ENCODE measurements at places on chromosomes 2 and 18.

DNA sequence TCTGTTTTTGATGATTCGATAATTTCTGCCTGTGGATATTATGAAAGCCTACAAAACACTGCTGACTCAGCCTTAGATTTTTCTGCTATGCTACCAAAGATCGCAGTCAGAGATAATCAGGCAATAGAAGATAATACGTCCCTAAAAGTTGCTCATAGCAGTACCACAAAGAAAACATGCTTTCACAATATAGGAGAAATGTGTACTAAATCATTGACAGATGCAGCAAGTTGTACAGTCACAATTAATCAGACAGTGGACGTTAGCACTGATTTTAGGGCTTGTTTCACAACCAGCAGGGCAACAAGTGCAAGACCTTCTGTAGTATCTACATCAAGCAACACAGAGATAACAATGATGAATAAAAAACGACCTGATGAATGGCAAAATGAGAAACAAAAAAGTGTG is 19.5 kb downstream of the RBM44 start:
- peak; percentile 10 for DNase-seq

- DNase-seq, result no peak
Measured at GRCh38 chr2:40480073-40480472, 28.2 kb upstream of the SLC8A1 start.

DNA sequence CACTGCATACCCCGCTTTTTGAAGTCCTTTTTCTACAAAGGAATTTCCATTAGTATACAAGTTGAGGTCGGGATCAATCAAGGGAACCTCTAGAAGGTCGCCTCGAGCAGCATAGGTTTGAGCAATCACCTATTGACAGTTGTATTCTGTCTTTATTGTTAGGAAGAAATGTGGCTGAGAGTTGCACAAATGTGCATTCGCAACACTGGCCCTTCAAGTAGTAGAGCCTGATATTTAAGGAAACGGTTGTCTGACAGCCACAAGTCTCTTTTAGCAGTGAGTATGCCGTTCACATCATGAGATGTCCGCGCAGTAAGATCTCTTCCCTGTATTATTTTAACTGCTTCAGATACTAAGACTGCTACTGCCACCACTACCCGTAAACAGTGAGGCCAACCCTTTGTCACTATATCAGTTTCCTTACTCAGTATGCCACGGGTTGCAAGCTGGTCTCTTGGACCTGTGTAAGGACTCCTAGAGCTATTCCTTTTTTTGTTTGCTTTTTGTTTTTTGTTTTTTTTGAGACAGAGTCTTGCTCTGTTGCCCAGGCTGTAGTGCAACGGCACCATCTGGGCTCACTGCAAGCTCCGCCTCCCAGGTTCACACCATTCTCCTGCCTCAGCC is 10.0 kb upstream of the STARD7 start:
- DNase-seq, result no peak

- DNase-seq, result no peak
Measured at GRCh38 chr2:111688482-111688881, 195.5 kb downstream of the ANAPC1 start.

GRCh38 chr2:172806996-172807395 is 71.4 kb downstream of the RAPGEF4 start:
- no peak for DNase-seq

DNA sequence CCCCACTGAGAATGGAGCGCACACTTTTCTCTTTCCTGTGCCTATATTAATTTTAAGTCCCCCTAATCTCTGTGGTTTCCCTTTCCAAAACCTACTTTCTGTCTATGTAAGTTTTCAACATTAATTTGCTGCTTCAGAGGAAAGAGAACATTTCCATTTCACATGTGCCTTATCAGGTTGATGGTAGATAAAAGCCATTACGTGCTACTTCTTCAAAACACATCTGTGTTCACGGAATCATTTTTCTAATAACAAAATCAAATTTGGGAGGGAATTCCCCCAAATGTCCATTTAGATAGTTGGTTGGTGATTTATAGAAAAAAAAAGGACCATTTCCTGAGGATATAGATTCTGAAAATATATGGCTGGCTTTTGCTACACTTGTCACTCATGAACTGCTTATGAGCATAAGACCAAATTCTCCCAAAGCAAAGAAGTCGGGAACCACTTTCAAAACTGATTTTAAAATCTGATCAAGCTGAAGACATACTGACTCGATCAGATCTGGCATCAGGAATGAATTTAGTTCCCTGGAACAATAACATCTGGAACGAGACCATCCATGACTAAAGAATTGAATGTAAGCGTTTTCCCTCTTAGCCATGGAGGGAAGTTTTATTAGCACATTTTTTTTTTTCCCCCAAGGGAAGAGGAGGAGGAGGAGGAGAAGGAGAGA is 8.2 kb downstream of the PTGR3 start:
- peak; percentile 28 for DNase-seq

DNA sequence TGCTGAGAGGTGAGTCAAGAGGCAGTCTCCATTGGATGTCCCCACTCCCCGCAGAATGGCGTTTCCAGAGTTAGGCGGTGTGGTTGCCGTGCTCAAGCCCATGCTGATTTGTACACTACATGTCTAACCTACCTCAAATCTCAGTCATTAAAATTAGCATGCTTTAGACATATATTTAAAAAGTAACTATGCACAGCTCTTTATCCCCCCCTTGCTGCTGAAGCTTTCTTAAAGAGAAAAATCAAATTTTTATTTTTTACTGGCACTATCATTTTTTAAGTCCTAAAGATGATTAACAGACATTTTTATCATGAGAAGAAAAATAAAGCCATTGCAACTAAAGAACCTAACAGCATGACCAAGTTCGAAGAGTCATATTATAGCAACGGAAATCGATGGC is 42.9 kb downstream of the BOLA3 start:
- peak; percentile 17 for DNase-seq

DNA sequence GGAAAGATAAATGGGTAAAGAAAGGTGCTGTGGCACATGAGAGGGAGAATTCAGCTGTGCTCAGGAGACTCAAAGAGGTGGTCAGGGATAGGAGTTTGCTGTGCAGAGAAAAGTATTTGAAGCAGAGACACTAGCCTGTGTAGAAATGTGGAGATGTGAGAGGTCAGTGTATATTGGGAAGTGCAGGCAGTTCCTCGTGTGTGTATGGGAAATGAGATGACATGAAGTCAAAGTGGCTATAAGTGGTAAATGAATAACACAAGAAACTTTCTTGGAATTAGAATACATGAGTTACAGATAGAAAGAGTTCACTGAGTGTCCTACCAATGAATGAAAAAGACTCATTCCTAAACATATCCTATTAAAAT is 11.6 kb downstream of the MAP3K20 start:
- no peak for DNase-seq

DNA sequence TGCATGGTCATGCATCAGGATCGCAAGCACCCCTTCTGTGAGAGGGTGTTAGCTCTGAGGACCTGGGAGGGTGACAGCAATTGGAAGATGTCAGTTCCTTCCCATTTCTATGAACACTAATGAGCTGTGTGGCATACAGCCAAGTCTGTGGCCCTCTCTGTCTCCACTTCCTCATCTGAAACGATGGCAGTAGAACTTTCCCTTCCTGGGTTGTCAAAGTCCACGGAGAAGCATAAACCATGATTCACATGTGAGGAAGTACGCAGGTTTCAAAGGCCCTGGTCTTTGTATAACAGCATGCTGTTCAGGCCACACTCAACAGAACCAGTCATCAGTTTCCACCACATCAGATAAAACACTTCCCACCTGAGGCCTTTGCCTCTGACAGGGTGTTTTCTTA is 167.4 kb upstream of the RAB6C start:
- DNase-seq, result no peak

DNA sequence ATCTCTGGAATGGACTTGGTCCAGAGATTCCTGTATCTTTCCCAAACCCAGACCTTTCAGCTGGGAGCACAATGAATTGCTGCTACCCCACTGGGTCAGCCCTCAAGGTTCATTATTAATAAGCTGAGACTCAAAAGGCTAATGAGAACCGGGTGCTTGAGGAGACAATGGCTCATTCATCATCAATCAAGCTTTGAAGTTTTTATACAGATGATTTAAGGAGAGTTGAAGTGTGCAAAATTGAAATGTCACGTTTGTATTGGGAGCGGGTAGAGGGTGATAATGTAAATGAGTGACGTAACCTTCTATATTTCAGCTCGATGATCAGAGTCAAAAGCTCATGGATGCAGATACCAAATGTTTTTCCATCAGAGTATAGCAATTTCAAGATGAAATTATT is 744.9 kb downstream of the ERBB4 start:
- no peak for DNase-seq

DNA sequence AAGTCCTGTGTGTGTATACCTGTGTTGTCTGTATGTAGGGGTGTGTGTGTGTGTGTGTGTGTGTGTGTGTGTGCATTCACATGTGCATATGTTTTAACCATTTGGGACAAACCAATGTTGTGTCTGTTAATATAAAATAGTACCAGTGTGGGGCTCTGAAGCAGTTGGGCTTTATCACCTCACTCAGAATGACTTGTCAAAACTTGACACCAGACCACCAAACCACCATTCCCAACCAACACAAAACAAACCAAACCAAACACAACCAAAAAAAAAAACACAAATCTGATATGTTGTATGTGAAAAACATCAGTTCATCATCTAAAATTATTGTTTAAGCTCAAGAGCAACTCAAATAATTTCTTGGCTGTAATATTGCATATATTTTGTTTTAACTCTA is 42.1 kb downstream of the CALCRL start:
- DNase-seq, result no peak

GRCh38 chr2:120490091-120490798 is 144.3 kb downstream of the INHBB start:
- DNase-seq, result no peak

- DNase-seq, result no peak
Measured at GRCh38 chr18:58988600-58988999, 123.9 kb downstream of the ZNF532 start.

GRCh38 chr18:32454593-32454992 is 16.1 kb downstream of the GAREM1 start:
- no peak for DNase-seq

- DNase-seq, result no peak
Measured at GRCh38 chr2:54077088-54077900, 38.1 kb upstream of the ACYP2 start.

- DNase-seq, result no peak
Measured at GRCh38 chr18:24214913-24215312, 76.1 kb downstream of the CABYR start.

DNA sequence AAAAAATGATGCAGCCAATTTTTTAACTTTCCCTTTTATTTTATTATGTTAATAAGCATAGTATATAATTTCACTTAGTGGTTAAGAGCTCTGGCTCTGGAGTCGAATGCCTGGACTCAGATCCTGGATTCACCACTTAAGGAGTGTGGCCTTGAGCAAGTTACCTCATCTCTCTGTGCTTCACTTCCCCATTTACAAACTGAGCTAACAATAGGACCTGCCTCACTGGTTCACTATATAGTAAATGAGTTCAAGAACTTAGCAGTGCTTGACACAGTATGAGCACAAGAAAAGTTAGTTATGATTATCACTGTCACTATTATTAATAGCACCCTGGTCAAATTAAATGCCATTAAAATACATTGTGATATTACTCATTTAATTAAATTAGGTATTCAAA is 30.6 kb downstream of the SCN3A start:
- no peak for DNase-seq

GRCh38 chr2:160294339-160294803 is 94.3 kb upstream of the ITGB6 start:
- peak; percentile 81 for DNase-seq

GRCh38 chr2:225996462-225996828 is 596.9 kb downstream of the NYAP2 start:
- DNase-seq, result no peak

GRCh38 chr2:42685303-42685702 is 78.6 kb downstream of the OXER1 start:
- DNase-seq, result no peak

GRCh38 chr18:42414756-42415454 is 459.9 kb downstream of the PIK3C3 start:
- peak; percentile 76 for DNase-seq

DNA sequence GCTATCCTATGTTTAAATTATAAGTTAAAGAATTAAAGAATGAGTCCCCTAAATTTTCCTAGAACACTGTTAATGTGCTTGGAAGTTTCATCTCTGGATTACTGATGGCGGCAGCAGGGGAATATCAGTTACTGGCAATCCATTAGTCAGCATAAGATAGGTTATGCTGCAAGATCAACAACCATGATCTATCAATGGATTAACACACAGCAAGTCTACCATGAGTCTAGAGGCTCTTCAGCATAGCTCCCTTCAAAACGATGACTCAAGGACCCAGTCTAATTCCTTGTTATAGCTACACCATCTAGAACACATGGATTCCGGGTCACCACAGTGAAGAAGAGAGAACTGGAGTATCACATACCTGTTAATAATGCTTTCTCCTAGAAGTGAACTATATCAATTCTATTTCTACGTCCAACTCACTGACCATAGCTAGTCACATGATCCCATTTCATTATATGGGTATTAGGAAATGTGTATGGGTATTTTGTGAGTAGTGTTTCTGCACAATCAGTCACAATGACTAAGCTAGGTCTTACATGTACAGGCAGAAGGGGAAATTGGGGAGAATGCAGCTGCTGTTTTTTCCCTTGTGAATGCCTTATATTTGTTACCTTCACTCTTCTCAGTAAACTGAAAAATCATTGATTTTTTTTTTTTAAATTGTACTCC is 108.3 kb upstream of the MAPRE2 start:
- no peak for DNase-seq

DNA sequence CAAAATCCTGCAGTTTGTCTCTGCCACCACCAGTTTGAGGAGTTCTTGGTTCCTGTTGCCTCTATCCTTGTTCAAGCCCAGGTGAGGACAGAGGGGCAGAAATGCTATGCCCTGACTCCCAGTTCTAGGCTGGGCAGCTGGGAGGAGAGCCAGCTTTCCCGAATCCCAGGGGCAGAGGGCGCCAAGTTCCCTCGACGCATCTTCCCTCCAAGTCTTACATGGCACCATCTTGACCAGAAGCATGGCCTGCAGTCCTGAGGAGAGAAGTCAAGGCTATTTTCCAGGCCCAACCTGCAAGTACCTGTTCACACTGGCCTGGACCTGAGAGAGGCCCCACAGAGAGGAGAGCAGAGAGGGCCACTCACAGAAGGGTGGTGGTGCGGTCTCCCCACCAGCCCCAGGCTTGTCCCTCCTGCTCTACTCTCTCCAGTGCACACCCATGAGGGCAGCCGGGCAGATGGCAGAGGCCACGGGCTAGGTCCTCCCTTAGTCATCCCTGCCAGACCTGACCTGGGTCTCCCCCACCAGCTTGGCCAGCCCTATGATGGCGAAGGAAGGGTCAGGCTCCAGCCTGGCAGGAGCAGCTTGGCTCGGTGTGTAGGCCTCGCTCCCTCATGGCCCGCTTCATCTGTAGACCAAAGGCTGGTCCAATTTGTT is 115.7 kb upstream of the MSTN start:
- no peak for DNase-seq

- no peak for DNase-seq
Measured at GRCh38 chr2:86464652-86465051, 23.5 kb downstream of the KDM3A start.

DNA sequence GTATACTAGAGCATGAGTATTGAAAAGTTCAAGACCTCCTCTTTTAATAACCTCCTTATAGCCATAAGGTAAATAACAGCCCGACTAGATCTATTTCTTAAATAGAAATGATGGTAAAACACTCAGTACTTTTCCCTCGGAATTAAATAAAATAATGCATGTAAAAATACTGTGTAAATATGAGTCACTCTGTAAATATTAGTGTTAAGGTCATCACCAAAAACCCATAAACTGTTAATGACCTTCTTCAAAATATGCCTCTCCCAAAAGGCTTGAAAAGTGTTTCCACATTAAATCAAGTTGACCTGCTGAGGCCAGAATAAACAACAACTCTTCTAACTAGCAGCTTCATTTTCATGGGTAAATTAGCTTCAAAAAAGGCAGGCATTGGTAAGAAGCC is 25.3 kb upstream of the BZW1 start:
- DNase-seq, result peak; percentile 82

GRCh38 chr2:123073371-123073770 is 951.7 kb upstream of the CNTNAP5 start:
- DNase-seq, result no peak

All from astrocyte of the spinal cord (primary cell).